MCF 10A (cell line): ENCODE measurements at places on chromosomes 11 and 22.

GRCh38 chr22:21952586-21953571 lies at the start of gene PPM1F:
PPM1F (minus strand) TSS chr22:21952848; CDS start chr22:21946048, 6,800 bp downstream.
- peak; percentile 67 for DNase-seq

DNA sequence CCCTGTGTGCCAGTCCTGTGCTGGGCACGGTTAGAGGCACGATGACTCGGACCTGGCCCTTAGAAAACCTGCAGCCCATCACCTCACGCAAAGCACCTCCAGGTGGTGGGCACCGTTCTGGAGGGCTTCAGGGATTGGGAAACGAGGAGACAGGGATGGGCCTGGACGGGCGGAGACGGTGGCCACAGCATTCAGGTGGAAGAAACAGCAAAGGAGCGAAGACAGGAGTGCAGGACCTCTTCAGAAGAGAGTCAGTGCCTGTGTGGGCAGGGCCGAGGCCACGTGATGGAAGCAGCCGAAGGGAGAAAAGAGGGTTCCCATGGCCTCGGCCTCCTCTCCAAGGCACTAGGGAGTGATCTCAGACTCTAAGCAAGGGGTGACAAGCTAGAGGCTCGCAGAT lies 8.1 kb upstream of the SLC22A12 start:
- DNase-seq = no peak

- DNase-seq = no peak
Observed at GRCh38 chr11:74437441-74438042, 29.8 kb downstream of the KCNE3 start.

DNA sequence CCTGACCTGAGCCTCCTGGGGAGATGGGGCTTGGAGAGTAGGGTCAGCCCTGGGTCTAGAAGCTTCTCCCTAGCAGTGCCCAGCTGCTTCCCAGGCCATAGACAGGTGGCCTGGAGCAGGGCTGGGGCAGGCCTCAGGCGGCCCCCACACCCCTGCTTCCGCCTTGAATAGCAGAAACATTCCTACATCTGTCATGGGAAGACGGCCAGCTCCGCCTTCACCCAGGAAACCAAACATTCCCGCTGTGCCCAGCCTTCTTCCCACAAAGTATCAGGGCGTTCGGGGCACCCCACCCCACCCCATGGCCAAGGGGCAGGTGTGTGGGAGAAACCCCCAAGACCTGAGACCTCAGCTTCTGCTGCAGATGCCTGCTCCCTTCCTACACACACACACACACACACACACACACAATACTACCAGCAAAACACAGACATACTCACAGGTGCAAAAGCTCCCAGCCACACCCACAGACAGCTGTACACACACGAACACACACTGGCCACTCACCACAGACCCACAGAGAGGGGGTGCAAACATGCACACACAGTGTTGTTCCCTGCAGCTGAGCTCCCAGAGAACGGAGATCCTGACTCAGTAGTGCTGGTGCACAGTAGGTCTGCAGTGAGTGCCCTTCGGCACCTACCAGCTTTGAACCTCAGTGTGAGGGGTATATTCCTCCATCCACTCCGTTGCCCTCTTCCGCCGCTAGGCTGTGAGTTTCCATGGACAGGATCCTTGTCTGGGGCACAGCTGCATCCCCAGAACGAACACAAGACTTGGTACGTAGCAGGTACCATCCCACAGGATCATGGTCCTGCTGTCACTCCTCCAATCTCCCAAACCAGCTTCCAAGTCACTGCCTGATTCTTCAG lies 37.4 kb downstream of the PDGFB start:
- DNase-seq = peak; percentile 45

- no peak for DNase-seq
Observed at GRCh38 chr11:36870361-36870760, 272.3 kb upstream of the RAG2 start.
